ENCODE measurements at places on chromosomes 7 and 10. TPM values are rescaled to one million over a fixed set of nuclear protein-coding genes. Genes with fewer than 3 reads are reported as not detected.

- no peak for DNase-seq
Measured at GRCh38 chr7:74612015-74612829, 45.3 kb upstream of the GTF2I start.

GRCh38 chr7:7569615-7570014 is 2.9 kb downstream of the MIOS start:
- DNase-seq, result no peak

- DNase-seq, result peak; percentile 10
Measured at GRCh38 chr7:77157446-77157845, 35.0 kb downstream of the CCDC146 start.

- no peak for DNase-seq
Measured at GRCh38 chr7:66315192-66315591, 110.1 kb downstream of the TPST1 start.

GRCh38 chr10:71933651-71934050 is 30.5 kb upstream of the CHST3 start:
- DNase-seq, result peak; percentile 74

DNA sequence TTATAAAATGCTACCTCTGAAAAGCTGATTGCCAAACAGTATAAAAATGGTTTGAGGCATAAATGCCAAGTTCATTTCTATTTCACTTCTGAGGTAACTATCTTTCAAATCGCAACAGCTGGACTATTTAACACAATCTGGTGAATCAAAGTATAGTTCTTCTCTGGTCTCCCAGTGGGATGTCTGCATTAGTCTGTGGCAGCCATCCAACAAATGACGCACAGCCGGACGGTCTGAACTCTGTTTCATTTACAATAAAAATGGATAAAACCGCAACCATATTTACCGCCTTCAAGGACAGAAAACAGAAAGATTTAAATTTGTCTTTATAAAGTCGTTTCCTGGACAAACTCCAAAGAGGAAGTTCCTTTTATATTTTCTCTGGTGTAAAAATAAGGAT is 41.9 kb downstream of the ENO4 start:
- DNase-seq, result no peak

DNA sequence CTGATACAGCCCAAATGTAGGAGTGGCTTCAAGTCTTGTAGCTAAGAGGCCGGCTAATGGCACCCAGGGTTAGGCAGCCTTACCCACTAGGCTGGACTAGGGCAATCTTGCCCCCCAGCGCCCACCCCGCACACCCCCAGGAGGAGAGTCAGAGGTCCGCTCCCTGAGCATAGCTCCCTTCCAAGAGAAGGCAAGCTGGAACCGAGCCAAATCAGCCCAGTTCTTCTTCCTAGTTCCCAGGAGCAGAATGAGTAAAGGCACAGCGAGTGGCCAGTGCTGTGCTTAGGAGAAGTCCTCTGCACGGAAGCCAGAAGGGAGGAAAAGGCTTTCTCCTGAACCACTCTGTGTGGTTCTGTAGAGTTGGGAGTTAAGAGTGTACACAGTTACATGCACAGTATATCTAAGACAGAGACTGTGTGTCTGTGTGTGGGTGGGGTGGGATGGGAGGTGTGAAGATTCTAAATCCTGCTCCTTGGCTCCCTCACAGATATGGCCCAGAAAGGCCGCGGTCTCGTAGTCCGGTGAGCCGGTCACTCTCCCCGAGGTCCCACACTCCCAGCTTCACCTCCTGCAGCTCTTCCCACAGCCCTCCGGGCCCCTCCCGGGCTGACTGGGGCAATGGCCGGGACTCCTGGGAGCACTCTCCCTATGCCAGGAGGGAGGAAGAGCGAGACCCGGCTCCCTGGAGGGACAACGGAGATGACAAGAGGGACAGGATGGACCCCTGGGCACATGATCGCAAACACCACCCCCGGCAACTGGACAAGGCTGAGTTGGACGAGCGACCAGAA is 59.7 kb upstream of the PDCD4 start:
- no peak for DNase-seq

Gene TMEM176B
- not detected for total RNA-seq

DNA sequence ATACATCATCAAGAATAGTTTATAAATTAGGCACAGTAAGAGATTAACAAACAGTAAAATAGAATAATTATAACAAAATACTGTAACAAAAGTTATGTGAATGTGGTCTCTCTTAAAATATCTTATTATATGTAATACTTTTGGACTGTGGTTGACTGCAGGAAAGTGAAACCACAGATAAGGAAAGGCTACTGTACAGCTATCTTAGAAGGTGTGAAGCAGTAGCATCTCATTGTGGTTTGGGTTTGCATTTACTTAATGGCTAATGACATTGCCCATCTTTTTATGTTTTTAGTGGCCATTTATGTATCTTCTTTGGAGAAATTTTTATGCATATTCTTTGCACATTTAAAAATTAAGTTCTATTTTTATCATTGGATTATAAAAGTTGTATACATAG is 296.4 kb upstream of the MAGI2 start:
- DNase-seq, result no peak

- DNase-seq, result no peak
Measured at GRCh38 chr7:49995681-49996080, 97.4 kb downstream of the ZPBP start.

GRCh38 chr7:138095972-138096935 is 20.0 kb downstream of the AKR1D1 start:
- DNase-seq, result no peak

- no peak for DNase-seq
Measured at GRCh38 chr10:43110338-43111071, 27.7 kb upstream of the CSGALNACT2 start.

Gene SH2D4B
- total RNA-seq, result 0.07 TPM

GRCh38 chr7:135681762-135682161 is 19.4 kb downstream of the STMP1 start:
- DNase-seq, result no peak

DNA sequence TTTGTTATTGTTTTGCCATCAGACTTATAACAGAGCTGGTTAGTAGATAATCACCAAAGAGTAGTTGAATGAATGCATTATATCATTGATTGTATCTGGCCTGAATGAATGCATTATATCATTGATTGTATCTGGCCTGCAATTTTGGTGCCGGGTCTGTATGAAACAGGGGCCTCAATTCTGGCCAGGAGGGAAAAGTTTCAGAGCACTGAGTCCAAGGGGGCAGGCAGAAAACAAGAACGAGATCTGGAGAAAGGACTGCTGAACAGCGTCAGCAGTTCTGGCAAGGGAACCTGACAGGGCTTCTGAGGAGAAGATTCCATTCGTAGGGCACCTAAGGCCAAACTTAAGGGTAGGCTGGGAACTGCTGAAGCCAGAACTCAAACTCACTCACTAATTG is 128.0 kb downstream of the SEMA3C start:
- no peak for DNase-seq

GRCh38 chr10:74558403-74558802 is 268.0 kb upstream of the KAT6B start:
- DNase-seq, result no peak

DNA sequence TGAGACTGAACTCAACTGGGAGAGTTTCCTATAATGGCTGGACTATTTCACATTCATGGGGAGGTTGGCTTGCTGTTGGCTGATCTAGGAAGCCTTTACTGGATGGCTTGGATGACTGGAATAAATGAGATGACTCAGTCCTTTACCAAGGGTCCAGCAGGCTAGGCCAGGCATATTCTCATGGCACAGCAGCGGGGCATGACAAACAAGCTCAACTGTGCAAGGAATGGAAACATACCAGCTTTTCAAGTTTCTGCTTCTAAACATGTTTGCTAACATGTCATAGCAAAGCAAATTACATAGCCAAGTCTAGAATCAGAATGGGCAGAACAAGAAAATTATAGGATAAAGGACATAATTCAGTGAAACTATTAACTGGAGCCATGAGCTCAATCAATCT is 46.8 kb upstream of the CRTAC1 start:
- DNase-seq, result no peak

- peak; percentile 54 for DNase-seq
Measured at GRCh38 chr10:3095373-3096139, 28.2 kb downstream of the PFKP start.

DNA sequence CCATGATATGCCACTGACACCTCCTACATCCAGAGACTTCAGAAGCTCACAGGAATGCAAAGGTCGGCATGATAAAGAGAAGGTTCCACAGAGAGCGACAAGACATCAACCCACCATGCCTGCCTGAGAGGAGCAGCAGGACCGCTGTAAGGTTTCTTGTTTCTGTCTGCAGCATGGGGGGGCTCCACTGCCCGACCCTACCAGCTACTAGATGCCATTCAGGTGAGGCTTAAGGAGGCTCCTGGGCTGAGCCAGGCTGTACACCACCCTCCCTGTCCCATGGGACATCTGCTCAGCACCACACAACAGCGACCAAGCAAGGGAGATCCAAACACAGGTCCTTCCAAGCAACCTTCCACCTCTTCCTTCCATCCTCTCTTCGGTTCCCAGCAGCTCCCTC is 234.6 kb downstream of the TNS3 start:
- no peak for DNase-seq

Gene GPR141
- total RNA-seq, result not detected

- DNase-seq, result no peak
Measured at GRCh38 chr10:60718886-60719285, 59.4 kb upstream of the CDK1 start.

Gene HOXA1
- 0.22 TPM for total RNA-seq

GRCh38 chr10:104273899-104274575 is 5.1 kb downstream of the GSTO2 start:
- no peak for DNase-seq

GRCh38 chr10:28295336-28295735 is 7.5 kb downstream of the MPP7 start:
- DNase-seq, result no peak

Gene DBF4
- total RNA-seq, result 68.8 TPM

Gene NPY4R2
- not detected for total RNA-seq

- DNase-seq, result no peak
Measured at GRCh38 chr10:79156334-79157274, 87.8 kb downstream of the ZMIZ1 start.

GRCh38 chr10:114044247-114045135 is 825 bp downstream of the ADRB1 start:
- DNase-seq, result no peak

Gene SOSTDC1
- total RNA-seq, result not detected

Gene PPP1R17
- not detected for total RNA-seq

GRCh38 chr7:75813084-75813483 is 522 bp downstream of the CCL24 start:
- DNase-seq, result no peak

Gene CCDC201
- not detected for total RNA-seq

Gene IFIT1B
- not detected for total RNA-seq

Gene STEAP4
- not detected for total RNA-seq

GRCh38 chr10:100624298-100624697 is 88.6 kb downstream of the HIF1AN start:
- DNase-seq, result no peak
